ENCODE measurements at places on chromosomes 12 and 14. TPM values are rescaled to one million over a fixed set of nuclear protein-coding genes. Genes with fewer than 3 reads are reported as not detected.

The OR10A7 gene
- not detected for total RNA-seq

DNA sequence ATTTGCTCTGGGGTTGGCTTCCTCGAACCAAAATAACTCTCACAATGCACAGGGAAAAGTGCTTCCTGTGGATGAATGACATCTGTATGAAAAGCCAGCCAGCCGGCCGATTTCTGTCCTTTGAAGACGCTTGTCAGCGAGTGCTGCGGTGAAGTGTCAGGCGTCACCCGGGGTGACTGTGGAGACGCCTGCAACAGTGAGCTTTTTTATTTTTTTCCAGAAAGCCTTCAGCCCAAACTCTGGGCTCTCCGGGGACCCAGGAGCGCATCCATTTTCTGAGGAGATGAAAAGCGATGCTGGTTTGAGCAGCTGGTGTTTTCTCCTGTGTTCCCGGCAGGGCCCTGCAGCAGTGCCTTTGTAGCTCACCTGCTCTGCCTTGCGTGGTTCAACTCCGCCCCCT lies 147.9 kb upstream of the MYL2 start:
- no peak for DNase-seq

- no peak for DNase-seq
Measured at GRCh38 chr14:99468836-99469592, 11.6 kb downstream of the SETD3 start.

- no peak for DNase-seq
Measured at GRCh38 chr14:24254630-24255392, 8.2 kb downstream of the TGM1 start.

The SERPINA5 gene
- total RNA-seq: 1.7 TPM

- DNase-seq: no peak
Measured at GRCh38 chr12:107064687-107065086, 28.7 kb downstream of the CRY1 start.

DNA sequence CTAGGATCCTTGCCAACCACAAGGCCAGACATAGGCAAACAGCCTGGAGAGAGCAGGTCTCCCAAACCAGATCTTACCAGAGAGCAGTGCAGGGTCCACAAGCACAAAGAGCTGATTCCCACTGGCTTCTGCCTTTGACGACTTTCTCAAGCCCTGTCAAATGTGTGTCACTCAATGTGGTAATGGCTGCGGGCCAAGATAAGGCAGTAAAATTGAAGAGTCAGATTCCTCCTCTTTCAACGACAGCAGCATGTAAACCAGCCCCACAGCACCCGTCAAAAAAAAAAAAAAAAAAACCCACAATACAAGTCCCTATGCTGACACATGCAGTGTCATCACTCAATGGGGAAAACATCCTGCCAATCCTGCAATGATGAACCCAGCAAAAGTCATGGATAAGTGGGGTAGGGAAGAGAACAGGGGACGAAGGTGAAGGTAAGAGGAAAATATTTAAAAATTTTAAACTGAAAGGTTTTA lies at the start of gene STON2:
Gene STON2 (minus strand): TSS at position 123 of the 477 bp plus-strand sequence. CDS start 1,942 bp downstream, outside the sequence.
- DNase-seq: no peak

DNA sequence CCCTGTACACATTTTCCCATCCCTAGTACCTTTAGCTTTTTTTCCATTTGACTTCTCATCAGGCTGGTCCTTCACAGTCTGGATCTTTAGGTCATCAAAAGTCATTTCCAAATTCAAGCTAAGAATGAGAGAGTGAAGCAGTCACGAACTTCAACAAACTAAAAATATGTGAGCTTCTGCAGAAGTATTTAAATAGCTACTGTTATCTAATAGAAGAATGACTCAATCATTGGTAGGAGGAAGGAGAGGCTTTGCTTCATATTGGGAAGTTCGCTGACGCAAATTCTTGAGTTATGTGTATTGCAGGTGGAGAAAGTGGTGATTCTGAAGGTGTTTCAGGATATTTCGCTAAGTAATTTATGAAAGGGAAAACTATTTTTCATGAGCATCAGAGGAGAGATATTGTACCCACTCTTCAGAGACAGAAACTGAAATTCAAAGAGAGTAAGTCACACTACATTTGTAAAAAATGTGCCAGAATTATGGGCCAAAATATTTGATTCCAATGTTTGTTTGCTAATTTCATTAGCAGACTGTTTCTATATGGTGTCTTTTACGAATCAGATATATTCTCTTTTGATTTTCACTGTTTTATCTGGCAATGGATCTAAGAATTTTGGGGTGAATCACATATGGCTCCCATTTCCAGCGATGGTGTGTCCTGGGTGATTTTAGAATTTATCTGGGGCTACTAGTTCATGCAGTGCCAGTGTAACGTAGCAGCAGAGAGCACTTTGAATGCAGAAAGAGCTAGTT lies at the start of gene OLR1:
Gene OLR1 (minus strand): TSS at position 160 of the 756 bp plus-strand sequence. CDS start 55 bp downstream, at position 105.
- no peak for DNase-seq

DNA sequence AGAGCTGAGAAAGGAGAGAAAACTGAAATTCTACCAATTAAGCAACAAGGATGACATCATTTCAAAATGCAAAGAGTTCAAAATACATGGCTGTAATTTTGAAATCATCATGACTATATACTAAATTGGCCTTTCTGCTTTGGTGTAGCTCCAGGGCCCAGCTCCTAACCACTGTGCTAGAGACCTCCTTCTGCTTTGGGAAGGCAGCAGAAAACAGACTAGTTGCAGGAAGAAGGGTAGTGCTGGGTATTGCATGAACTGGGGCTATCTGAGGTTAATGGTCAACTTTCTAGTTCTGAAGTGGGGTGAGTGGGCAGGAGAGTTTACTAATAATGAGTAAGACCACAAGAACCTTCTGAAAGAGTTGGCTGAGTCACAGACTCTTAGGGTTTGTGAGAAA lies 66.2 kb downstream of the PTGER2 start:
- no peak for DNase-seq

DNA sequence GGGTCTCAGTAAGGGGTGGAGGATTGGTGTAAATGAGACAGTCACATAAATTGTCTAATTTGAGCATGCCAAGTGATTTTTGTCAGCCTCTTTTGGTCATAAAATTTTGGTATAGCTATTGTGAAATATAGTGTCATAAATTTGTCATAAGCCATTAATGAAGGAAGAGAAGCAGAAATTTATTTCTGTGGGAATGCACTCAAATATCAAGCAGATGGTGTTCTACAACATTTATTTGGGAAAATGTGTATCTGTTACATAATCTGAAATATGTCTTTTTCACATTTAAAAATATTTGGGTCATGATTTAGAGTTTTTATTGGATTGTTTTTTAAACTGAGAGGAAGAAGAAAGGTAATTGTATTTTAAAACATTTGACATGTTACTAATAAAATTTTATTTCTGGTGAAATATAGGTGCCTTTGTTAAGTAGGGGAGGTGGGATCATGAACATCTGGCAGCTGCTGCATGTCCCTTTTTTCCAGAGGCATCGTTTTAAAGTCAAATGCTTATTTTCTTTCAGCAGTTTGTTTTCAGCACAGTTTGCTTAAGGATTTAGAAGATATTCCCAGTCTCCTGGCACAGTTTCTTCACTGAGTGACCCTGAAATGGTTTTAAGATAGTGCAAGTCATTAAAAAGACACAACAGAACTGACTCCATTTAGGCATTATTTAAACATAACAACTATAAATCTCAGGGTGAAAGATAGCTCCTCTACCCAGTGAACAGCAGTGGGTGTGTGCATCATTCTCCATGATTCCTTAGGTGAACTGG lies 371.7 kb downstream of the SNAPC1 start:
- DNase-seq: no peak

The AICDA gene
- not detected for total RNA-seq

GRCh38 chr12:115762936-115763335 lies 514.6 kb downstream of the MED13L start:
- DNase-seq: no peak

- DNase-seq: no peak
Measured at GRCh38 chr12:39622306-39622705, 2.7 kb upstream of the ABCD2 start.

The KLRC2 gene
- total RNA-seq: 1.8 TPM
